Keratinocyte (primary cell): ENCODE measurements at places on chromosomes 3 and 15. TPM values are rescaled to one million over a fixed set of nuclear protein-coding genes. Genes with fewer than 3 reads are reported as not detected.

LYSMD4 gene
- 7.3 to 8.9 TPM (median 8.5 TPM) in 3 replicates for polyA plus RNA-seq

DUOXA2 gene
- not detected in 3 replicates for polyA plus RNA-seq

TIMP4 gene
- 0.07 to 0.18 TPM (median 0.09 TPM) in 3 replicates for polyA plus RNA-seq

BNC1 gene
- polyA plus RNA-seq: 109 to 182 TPM (median 137 TPM) in 3 replicates

KPNA1 gene
- polyA plus RNA-seq: 59.4 to 66.7 TPM (median 61.4 TPM) in 3 replicates

GRCh38 chr15:93213281-93213680, 124.3 kb upstream of the RGMA start:
- peaks cover 4% of the 10 kb centered on the region for H3K4me1 ChIP-seq
- H3K27ac ChIP-seq: no peak overlapping the region
- H3K36me3 ChIP-seq: no peaks in the 10 kb centered on the region
- no peak overlapping the region for H3K4me3 ChIP-seq
- no peak for DNase-seq

- H3K4me1 ChIP-seq: peaks cover 42% of the 10 kb centered on the region
- peak overlapping the region; percentile 16 for H3K27ac ChIP-seq
- DNase-seq: no peak
- peaks cover 6% of the 10 kb centered on the region for H3K36me3 ChIP-seq
- no peak overlapping the region for H3K4me3 ChIP-seq
Measured at GRCh38 chr3:185813691-185814215, 11.1 kb downstream of the IGF2BP2 start.

GRCh38 chr3:55044486-55044885, 116.6 kb upstream of the LRTM1 start:
- no peaks in the 10 kb centered on the region for H3K27me3 ChIP-seq
- H3K27ac ChIP-seq: no peak overlapping the region
- no peaks in the 10 kb centered on the region for H3K4me1 ChIP-seq
- no peak for DNase-seq

- no peak for DNase-seq
- H3K4me3 ChIP-seq: no peak overlapping the region
- H3K4me1 ChIP-seq: no peaks in the 10 kb centered on the region
- H3K27ac ChIP-seq: no peak overlapping the region
Measured at GRCh38 chr3:108448593-108448992, 61.8 kb downstream of the MYH15 start.

- no peak overlapping the region for H3K4me3 ChIP-seq
- no peaks in the 10 kb centered on the region for H3K36me3 ChIP-seq
- no peak for DNase-seq
- peaks cover 25% of the 10 kb centered on the region for H3K4me1 ChIP-seq
Measured at GRCh38 chr3:131218196-131218595, 163.4 kb upstream of the NUDT16 start.

DNA sequence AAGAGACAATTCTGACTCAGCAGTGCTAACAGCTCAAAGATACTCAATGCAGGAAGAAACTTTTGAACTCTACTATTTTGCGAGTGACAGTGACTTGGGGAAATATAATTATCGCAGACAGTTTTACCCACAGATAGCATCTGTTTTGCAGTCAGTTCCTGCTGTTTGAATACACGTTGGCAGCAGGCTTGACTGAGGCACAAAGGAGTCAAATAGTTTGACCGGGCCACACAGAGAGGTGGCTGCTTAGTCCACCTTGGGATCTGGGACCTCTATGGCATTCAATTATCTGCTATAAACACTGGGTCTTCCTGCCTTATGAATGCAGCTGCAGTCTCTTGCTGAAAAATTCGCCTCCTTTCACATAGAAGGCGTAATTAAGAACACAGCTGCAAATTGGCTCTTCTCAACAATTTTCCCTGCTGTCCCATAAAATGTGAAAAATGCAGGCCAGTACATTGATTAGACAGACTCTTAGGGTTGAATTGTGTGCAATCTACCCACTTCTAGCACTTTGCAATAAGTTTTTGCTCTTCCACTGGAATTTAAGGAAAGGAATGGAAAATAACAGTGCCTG, 56.5 kb downstream of the OTOL1 start:
- H3K27me3 ChIP-seq: no peaks in the 10 kb centered on the region
- no peak overlapping the region for H3K4me3 ChIP-seq
- no peak for DNase-seq

- no peaks in the 10 kb centered on the region for H3K27me3 ChIP-seq
- peaks cover 7% of the 10 kb centered on the region for H3K36me3 ChIP-seq
- no peaks in the 10 kb centered on the region for H3K4me1 ChIP-seq
- H3K27ac ChIP-seq: no peak overlapping the region
Measured at GRCh38 chr3:43077707-43078106, 28.2 kb downstream of the POMGNT2 start.

- H3K36me3 ChIP-seq: no peaks in the 10 kb centered on the region
- no peak for DNase-seq
- H3K27me3 ChIP-seq: no peaks in the 10 kb centered on the region
Measured at GRCh38 chr3:186976837-186977750, 46.8 kb downstream of the ST6GAL1 start.

GRCh38 chr15:65917407-65917756, 48.1 kb downstream of the RAB11A start:
- peaks cover 10% of the 10 kb centered on the region for H3K36me3 ChIP-seq
- H3K27ac ChIP-seq: no peak overlapping the region
- no peaks in the 10 kb centered on the region for H3K4me1 ChIP-seq
- DNase-seq: no peak
- no peaks in the 10 kb centered on the region for H3K27me3 ChIP-seq

DNA sequence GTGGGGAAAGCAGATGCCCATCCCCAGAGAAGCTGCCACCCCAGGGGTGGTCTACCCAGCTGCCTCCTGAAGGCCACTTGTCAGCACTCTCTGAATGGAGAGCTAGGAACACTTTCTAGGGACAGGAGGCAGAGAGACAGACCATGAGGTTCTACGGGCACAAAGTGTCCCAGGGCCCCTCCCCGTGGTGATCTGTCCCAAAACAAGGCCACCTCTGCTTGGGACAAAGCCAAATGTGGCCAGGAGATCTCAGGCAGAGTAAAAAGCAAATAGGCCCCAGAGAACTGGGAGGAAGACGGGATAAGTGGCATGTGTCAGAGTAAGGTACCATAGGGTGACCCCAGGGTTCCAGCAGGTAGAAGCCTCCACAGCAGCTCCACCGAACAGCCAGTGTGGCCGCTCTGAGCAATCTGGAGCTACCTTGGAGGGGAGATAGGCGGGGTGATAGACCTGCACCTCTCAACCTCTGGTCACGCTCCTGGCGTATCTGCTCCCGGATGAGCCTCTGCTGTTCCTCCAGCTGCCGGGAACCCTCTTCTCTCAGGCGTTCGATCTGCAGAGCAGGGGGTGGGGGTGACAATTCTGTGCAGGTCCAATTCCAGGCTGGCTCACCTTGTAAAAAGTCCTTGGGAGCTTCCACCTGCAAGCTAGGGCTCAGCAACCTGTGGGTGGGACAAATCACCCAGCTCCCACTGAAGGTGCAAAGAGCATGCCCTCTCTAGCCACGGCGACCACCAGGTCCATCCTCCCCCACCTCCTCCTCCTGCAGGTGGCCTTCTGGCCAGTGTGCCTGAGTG, 6.2 kb downstream of the C15orf62 start:
- no peak overlapping the region for H3K4me3 ChIP-seq
- H3K4me1 ChIP-seq: peaks cover 11% of the 10 kb centered on the region
- H3K27ac ChIP-seq: peak overlapping the region; percentile 13
- H3K36me3 ChIP-seq: peaks cover 44% of the 10 kb centered on the region
- no peak for DNase-seq

- DNase-seq: no peak
- no peak overlapping the region for H3K27ac ChIP-seq
- H3K4me1 ChIP-seq: no peaks in the 10 kb centered on the region
- H3K4me3 ChIP-seq: no peak overlapping the region
- H3K27me3 ChIP-seq: no peaks in the 10 kb centered on the region
Measured at GRCh38 chr15:45285413-45285812, 33.4 kb downstream of the SLC28A2 start.

- peaks cover 6% of the 10 kb centered on the region for H3K4me1 ChIP-seq
- H3K27me3 ChIP-seq: peaks cover 20% of the 10 kb centered on the region
- no peak overlapping the region for H3K4me3 ChIP-seq
- no peak overlapping the region for H3K27ac ChIP-seq
- no peak for DNase-seq
Measured at GRCh38 chr15:31303726-31304648, 22.6 kb upstream of the KLF13 start.

DNA sequence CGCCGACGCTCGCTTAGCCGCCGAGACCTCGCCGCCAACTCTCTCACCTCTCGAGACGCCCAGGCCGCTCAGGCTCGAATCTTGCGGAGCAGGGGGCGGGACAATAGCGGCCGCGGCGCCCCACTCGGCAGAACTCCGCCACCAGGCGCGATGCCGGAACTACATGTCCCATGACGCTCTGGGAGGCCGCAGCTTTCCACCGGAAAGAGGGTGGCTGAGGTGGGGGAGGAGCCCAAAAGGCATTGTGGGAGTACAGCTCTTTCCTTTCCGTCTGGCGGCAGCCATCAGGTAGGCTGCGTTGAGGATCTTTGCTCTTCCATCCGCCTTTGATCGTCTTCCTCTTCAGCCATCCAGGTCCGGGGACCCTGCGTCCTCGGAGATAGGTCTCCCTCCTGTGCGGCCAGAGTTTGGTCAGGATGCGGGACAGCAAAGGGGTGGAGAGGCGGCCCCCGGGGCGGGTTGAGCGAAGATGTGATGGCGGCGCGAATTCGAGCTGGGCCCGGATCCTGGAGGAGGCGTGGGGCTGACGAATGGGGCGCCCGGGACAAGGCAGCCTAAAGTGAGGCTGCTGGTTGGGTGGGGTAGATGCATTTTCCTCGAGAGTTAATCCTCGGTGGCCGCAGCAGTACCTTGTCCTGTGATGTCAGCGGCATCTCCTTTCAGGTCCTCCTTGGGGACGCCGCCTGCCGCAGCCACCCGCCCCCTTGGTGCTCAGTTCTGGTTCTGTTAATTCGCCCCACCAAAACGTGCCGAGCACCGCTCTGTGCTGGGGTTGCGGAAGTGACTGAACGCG, at the start of the genes NKIRAS1 and RPL15:
Gene NKIRAS1 (minus strand): TSS at position 105 of the 793 bp plus-strand sequence. CDS start 6,086 bp downstream, outside the sequence.
Gene RPL15 (plus strand): TSS at position 247 of the 793 bp plus-strand sequence. CDS start 728 bp downstream, outside the sequence.
- H3K4me3 ChIP-seq: peak within 1 kb of the TSS; percentile 96
- H3K27ac ChIP-seq: peak within 1 kb of the TSS; percentile 86
- H3K36me3 ChIP-seq: peaks cover 7% of the 10 kb centered on the region
- DNase-seq: peak; percentile 75

DNA sequence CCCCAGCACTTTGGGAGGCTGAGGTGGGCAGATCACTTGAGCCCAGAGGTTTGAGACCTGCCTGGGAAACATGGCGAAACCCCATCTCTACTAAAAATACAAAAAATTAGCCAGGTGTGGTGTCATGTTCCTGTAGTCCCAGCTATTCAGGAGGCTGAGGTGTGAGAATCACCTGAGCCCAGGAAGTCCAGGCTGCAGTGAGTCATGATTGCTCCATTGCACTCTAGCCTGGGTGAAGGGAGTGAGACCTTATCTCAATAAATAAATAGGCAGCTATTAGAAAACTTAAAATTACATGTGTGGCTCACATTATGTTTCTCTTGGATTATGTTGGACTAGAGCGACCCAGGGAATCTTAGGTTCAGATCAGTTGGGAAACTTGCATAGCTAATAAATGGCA, 69.7 kb downstream of the RPLP1 start:
- DNase-seq: no peak
- no peaks in the 10 kb centered on the region for H3K36me3 ChIP-seq
- peaks cover 9% of the 10 kb centered on the region for H3K27me3 ChIP-seq
- H3K4me3 ChIP-seq: no peak overlapping the region
- no peak overlapping the region for H3K27ac ChIP-seq

DNA sequence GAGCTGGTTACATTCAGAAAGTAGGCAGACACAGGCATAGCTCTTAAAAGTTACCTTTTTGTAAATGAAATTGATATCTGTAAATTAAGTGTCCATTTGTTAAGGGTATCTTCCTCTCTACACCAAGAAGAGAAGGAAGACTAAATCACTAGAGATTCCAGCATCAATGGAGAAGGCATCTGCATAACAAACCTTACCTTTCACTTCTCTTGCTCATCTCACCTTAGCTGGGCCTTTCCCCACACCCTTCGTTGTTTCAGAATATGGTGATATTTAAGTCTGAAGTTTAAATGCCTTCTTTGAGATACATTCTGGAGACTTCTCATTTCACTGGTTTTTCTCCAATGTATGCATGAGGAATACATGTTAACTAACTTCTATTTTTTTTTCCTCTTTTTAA, 54.5 kb upstream of the TGFBR2 start:
- H3K27me3 ChIP-seq: no peaks in the 10 kb centered on the region
- peaks cover 17% of the 10 kb centered on the region for H3K4me1 ChIP-seq
- no peak overlapping the region for H3K27ac ChIP-seq
- H3K4me3 ChIP-seq: no peak overlapping the region
- H3K36me3 ChIP-seq: no peaks in the 10 kb centered on the region

GRCh38 chr15:62749036-62749815, 293.3 kb upstream of the TPM1 start:
- no peak for DNase-seq
- peaks cover 22% of the 10 kb centered on the region for H3K4me1 ChIP-seq
- no peaks in the 10 kb centered on the region for H3K36me3 ChIP-seq
- H3K4me3 ChIP-seq: no peak overlapping the region
- no peak overlapping the region for H3K27ac ChIP-seq

GRCh38 chr15:41323611-41324010, 8.8 kb downstream of the OIP5 start:
- no peaks in the 10 kb centered on the region for H3K4me1 ChIP-seq
- no peak for DNase-seq
- H3K27ac ChIP-seq: no peak overlapping the region
- no peaks in the 10 kb centered on the region for H3K27me3 ChIP-seq
- no peaks in the 10 kb centered on the region for H3K36me3 ChIP-seq

DNA sequence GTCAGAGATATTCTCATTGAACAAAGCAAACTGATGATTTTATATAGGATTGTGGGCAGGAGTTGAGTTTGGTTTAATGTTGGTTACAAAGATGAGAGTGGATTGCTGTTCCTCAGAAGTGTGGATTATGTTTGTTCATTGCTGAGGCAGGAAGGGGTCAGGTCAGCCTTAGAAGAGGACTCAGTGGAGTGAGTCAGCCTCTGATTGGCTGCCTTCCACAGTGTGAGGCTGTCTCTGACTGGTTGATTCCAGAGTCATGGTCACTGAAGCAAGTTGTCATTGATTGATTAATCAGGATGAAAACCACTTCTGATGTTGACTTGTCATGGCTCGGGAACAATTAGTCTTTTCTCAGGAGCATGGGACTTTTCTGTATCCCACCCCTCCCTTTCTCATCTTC, 36.2 kb downstream of the KBTBD12 start:
- no peaks in the 10 kb centered on the region for H3K36me3 ChIP-seq
- peaks cover 11% of the 10 kb centered on the region for H3K4me1 ChIP-seq
- no peak overlapping the region for H3K27ac ChIP-seq
- no peak for DNase-seq

DNA sequence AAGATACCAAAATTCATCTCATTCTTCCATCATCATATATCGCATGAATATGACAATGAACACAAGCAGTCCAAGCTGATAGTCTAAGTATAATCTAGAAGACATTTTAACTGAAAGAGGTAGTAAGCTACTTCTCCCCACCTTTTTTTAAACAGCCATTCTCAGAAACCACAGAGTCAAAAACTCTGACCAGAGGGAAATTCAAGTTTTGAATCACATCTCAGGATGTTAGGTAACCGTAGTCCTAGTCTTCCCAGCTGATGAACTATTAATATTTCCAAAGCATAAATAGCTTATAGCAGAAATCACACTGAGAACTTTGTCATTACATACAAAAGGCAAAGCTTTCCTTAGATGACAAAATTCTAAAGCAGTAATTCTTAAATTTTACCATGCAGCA, 25.8 kb downstream of the NPTN start:
- H3K36me3 ChIP-seq: peaks cover 4% of the 10 kb centered on the region
- H3K27me3 ChIP-seq: no peaks in the 10 kb centered on the region
- no peak overlapping the region for H3K27ac ChIP-seq
- H3K4me1 ChIP-seq: peaks cover 22% of the 10 kb centered on the region
- H3K4me3 ChIP-seq: no peak overlapping the region
